CD4-positive, alpha-beta T cell (primary cell): ENCODE measurements at places on chromosomes 3 and 15.
A peak's percentile ranks its signal among the peaks of the same experiment; 100 is the strongest.

- no peak for DNase-seq
- H3K27ac ChIP-seq: no peak overlapping the region
- H3K27me3 ChIP-seq: peaks cover 3% of the 10 kb centered on the region
- H3K36me3 ChIP-seq: no peaks in the 10 kb centered on the region
Observed at GRCh38 chr3:179526989-179527391, 35.7 kb upstream of the ACTL6A start.

GRCh38 chr3:56775445-56775837 lies 26.3 kb downstream of the ARHGEF3 start:
- peaks cover 69% of the 10 kb centered on the region for H3K36me3 ChIP-seq
- no peak overlapping the region for H3K4me3 ChIP-seq
- peaks cover 55% of the 10 kb centered on the region for H3K4me1 ChIP-seq
- DNase-seq: no peak
- H3K27me3 ChIP-seq: no peaks in the 10 kb centered on the region

DNA sequence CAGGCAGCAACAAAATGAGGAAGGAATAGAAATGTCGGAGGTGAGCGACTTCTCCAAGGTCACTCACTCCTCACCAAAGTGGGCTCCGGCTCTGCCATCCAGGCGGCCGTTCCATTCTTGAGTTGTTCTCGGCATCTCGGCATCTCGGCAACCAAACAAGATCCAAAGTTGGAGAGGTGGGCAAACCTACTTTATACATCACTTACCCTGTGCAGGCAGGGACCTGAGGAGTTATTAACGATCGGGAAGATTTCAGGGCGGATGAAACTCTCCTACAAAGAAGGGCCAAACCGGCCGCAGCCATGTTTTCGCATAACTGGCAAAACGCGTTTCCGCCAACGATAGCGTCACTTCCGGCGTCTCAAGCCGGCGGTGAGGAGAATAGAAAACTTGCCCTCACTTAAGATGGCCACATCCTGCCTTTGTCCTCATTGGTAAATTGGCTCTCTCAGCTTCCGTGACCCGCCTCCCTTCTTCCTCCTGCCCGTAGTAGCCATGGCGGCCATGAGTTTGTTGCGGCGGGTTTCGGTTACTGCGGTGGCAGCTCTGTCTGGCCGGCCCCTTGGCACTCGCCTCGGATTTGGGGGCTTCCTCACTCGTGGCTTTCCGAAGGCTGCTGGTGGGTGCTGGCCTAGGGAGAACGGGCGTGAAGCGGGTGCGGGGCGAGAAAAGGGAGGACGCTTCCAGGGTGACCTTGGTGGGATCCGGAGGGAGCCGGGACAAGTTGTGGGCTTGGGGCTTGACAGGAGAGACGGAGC lies at the start of the genes MRPL47 and NDUFB5:
MRPL47 (minus strand) TSS at position 318 of the 758 bp plus-strand sequence; CDS start at position 304, 14 bp downstream.
NDUFB5 (plus strand) TSS at position 474 of the 758 bp plus-strand sequence; CDS start at position 496, 22 bp downstream.
- peak within 1 kb of the TSS; percentile 90 for H3K27ac ChIP-seq
- H3K27me3 ChIP-seq: no peaks in the 10 kb centered on the region
- DNase-seq: peak; percentile 86
- H3K4me1 ChIP-seq: peaks cover 21% of the 10 kb centered on the region
- peaks cover 19% of the 10 kb centered on the region for H3K36me3 ChIP-seq

DNA sequence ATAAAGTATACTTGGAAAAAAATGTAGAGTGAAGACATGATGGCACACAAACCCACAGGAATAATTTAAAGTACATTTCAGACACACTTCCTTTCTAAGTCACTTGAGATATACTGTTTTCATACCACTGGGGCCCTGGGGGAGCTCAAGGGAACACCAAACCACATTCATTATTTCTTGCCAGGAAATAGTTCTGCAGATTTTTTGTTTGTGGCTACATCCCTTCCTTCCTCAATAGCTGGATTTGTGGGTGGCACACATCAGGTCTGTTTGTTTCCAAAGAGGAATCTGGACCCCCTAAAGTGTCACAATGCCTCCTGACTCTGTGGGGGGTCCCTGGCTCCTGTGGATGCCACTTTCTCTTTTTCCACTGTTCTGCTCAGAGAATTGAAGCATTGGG lies 153.5 kb upstream of the COL8A1 start:
- no peak overlapping the region for H3K4me3 ChIP-seq
- DNase-seq: no peak
- H3K27me3 ChIP-seq: no peaks in the 10 kb centered on the region
- no peaks in the 10 kb centered on the region for H3K4me1 ChIP-seq

GRCh38 chr3:5650303-5650702 lies 462.8 kb downstream of the EDEM1 start:
- H3K4me3 ChIP-seq: no peak overlapping the region
- no peaks in the 10 kb centered on the region for H3K4me1 ChIP-seq
- no peaks in the 10 kb centered on the region for H3K27me3 ChIP-seq
- H3K27ac ChIP-seq: no peak overlapping the region

- H3K36me3 ChIP-seq: no peaks in the 10 kb centered on the region
- H3K4me1 ChIP-seq: peaks cover 15% of the 10 kb centered on the region
- H3K4me3 ChIP-seq: no peak overlapping the region
- H3K27ac ChIP-seq: peak overlapping the region; percentile 19
Observed at GRCh38 chr3:47961815-47962606, 54.2 kb downstream of the MAP4 start.

DNA sequence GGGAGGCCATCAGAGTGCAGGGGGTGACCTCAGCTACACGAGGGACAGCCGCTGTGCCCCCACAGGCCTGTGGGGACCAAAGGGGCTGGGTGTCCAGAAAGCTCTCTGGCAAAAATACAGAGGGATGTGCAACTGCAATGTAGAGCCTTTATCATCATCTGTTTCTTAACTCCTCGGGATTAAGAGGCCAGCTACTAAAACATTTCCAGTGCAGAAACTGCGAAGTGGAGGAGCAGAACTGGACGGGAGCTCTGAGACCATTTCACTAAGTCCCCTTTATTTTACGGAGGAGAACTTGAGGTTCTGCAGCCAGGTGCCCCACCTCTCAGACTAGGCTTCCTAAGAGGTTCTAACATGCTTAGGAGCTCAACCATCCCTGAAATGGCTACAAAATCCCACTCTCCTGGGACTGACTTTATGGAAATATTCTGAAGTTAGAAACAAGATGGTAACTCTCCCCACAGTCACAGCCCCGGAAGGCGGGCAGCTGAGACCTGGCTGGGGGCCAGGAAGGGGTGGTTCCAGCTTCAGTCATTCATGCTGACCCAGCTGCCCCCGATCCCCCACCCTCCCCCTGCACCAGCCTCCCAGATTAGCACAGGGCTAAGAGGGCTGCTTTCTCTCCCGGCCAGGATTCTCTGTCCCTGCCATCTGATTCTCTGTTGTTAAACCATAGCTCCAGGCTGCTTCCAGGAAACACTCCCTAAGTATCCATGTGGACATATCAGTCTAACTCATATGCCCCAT lies 40.3 kb downstream of the UMPS start:
- no peaks in the 10 kb centered on the region for H3K27me3 ChIP-seq
- DNase-seq: no peak
- no peak overlapping the region for H3K4me3 ChIP-seq
- no peaks in the 10 kb centered on the region for H3K4me1 ChIP-seq

DNA sequence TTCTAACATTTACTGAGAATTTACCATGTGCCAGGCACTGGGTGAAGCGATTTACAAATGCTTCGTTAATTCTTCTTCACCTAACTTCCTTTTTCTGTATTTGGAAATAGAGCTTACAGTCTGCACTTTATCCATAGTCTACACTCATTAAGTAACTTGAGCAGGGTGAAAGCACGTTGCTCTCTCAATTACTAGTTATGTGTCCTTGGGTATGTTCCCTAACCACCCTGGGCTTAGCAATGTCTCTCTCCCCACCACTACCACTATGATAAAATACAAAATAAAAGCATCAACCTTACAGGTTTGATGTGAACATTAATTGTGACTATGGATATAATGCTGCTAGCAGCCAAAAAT lies 172.9 kb upstream of the SLC2A2 start:
- H3K36me3 ChIP-seq: peaks cover 7% of the 10 kb centered on the region
- no peak overlapping the region for H3K4me3 ChIP-seq
- DNase-seq: no peak
- no peaks in the 10 kb centered on the region for H3K4me1 ChIP-seq
- H3K27ac ChIP-seq: no peak overlapping the region
